ENCODE measurements at places on chromosomes 7 and 10.

GRCh38 chr10:85407088-85407487 is 959.5 kb downstream of the GRID1 start:
- no peaks in the 10 kb centered on the region for H3K36me3 ChIP-seq
- no peak overlapping the region for H3K4me3 ChIP-seq
- no peaks in the 10 kb centered on the region for H3K4me1 ChIP-seq
- DNase-seq, result no peak
- H3K27me3 ChIP-seq, result no peaks in the 10 kb centered on the region
- H3K27ac ChIP-seq, result no peak overlapping the region

DNA sequence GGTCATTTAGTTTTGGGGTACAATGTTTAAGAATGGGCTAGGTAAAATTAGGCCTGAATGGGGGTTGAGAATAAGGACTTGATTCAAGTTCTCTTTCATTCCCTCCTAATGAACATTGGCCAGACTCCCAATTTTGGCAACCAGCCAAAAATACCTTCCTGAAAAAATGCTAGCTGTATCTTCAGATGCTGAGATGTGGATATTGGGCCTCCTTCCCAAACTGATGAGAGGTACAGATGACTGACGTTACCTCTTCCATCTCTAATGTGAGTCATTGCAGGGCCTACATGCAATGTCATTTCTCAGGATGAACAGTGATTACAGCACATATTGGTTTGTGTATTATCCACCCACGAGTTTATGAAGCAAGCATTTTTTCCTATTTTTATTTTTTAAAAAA is 151.6 kb downstream of the SND1 start:
- no peaks in the 10 kb centered on the region for H3K4me1 ChIP-seq
- H3K36me3 ChIP-seq, result no peaks in the 10 kb centered on the region
- H3K27ac ChIP-seq, result no peak overlapping the region
- H3K4me3 ChIP-seq, result no peak overlapping the region

DNA sequence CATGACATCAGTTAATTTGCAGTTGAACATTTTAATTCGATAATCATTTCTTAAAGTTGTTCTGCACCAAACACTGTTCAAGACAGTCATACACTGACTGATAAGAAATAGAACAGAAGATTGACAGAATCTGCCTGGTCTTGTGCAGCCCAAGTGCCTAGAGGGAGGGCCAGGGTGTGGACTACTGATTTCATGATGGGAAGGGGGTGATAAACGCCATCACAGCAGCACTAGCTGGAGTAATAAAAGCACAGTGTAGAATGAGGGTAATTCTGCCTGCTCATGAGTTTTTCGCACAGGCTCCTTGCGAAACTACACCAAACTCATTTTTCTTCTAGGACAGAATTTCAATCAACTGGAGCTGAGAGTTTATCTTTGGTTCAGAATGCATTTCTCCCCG is 270.1 kb downstream of the ARL4A start:
- no peaks in the 10 kb centered on the region for H3K27me3 ChIP-seq
- no peak for DNase-seq
- H3K4me1 ChIP-seq, result no peaks in the 10 kb centered on the region
- no peak overlapping the region for H3K27ac ChIP-seq

- H3K27ac ChIP-seq, result no peak overlapping the region
- no peaks in the 10 kb centered on the region for H3K27me3 ChIP-seq
- H3K36me3 ChIP-seq, result no peaks in the 10 kb centered on the region
- H3K4me1 ChIP-seq, result no peaks in the 10 kb centered on the region
- H3K4me3 ChIP-seq, result no peak overlapping the region
These were observed 754.4 kb upstream of the IGFBP3 start for GRCh38 chr7:46675456-46675855.

DNA sequence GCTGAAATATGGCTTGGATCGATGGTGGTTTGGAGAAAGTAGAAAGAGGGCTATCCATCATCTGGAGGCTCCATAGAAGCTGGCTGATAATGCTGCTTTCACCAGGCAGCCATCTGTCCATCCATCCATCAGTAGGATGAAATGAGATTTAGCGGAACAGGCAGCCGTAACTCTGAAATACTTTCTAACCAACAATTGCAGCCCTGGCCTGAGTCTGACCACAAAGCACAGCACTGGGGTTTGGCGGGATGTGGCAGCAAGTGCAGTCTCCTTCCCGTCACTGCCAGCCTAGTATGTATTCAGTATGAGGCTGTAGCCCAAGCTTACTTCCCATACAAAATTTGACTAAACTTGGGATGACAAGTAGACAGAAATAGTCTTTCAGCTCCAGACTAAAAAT is 38.0 kb downstream of the R3HCC1L start:
- no peak overlapping the region for H3K27ac ChIP-seq
- no peak for DNase-seq
- no peaks in the 10 kb centered on the region for H3K36me3 ChIP-seq
- H3K27me3 ChIP-seq, result no peaks in the 10 kb centered on the region
- peaks cover 1% of the 10 kb centered on the region for H3K4me1 ChIP-seq
